ENCODE measurements at places on chromosomes 4 and X. TPM values are rescaled to one million over a fixed set of nuclear protein-coding genes. Genes with fewer than 3 reads are reported as not detected.

DNA sequence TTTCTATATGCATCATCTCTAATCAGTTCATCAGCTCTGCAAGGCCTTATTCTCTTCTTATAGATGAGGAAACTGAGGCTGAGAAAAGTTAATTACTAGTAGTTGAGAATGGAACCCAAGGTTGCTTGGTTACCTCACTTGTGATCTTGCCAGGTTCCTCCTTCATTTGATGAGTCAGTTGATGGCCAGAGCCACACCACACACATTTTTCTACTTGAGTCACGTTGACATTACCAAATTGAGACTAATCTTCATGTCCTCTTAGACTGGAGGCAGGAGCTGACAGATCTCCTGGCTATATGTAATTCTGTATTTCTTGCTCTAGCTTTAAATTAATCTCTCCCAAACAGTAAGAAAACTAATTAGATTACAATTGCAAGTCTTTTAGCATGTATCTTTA is 428.4 kb downstream of the AFF2 start:
- no peak overlapping the region for H3K4me3 ChIP-seq
- H3K27ac ChIP-seq: no peak overlapping the region
- no peaks in the 10 kb centered on the region for H3K27me3 ChIP-seq
- H3K36me3 ChIP-seq: no peaks in the 10 kb centered on the region
- no peaks in the 10 kb centered on the region for H3K4me1 ChIP-seq

- DNase-seq: no peak
- H3K27ac ChIP-seq: no peak overlapping the region
- no peak overlapping the region for H3K4me3 ChIP-seq
- H3K27me3 ChIP-seq: no peaks in the 10 kb centered on the region
- no peaks in the 10 kb centered on the region for H3K36me3 ChIP-seq
- H3K4me1 ChIP-seq: no peaks in the 10 kb centered on the region
Measured at GRCh38 chr4:23058165-23058776, 365.5 kb downstream of the GBA3 start.

DNA sequence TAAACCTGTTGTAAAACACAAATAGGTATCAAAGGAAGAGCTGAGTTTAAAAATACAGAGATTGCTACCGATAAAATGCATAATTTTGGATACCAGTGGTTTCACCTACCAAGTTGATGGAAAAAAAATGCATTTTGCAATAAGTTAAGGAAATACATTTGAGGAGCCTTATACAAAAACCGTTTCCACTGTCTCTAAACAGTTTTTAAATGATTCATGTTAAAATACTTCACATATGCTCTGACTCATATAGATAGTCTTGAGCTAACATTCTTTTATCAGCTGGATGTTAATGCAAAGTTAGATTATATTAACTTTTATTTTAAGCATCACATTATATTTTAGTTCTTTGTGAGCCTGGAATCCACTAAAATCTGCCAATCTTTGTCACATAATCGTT is 50.6 kb upstream of the ANKRD17 start:
- peak overlapping the region; percentile 71 for H3K27ac ChIP-seq
- no peak for DNase-seq
- no peak overlapping the region for H3K4me3 ChIP-seq
- H3K4me1 ChIP-seq: peaks cover 27% of the 10 kb centered on the region

DNA sequence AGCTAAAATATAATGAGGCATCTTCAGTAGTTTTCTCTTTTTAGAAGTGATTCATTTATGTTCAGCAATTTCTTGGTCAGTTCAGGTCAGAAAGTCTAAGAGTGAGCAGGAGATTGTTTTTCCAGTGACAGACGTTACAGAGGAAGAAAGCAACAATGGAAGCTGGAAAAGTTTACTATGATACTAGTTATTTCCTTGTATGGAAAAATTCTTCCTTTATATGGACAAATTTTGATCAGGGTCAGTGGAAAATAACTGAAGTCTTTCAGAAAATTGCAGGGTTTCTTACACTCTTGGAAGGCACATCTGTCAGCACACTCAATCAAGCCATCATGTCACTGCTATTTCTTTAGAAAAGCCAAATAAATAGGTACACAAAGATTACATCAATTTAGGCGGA is 1120.7 kb downstream of the FAT4 start:
- no peak for DNase-seq
- no peaks in the 10 kb centered on the region for H3K36me3 ChIP-seq

DNA sequence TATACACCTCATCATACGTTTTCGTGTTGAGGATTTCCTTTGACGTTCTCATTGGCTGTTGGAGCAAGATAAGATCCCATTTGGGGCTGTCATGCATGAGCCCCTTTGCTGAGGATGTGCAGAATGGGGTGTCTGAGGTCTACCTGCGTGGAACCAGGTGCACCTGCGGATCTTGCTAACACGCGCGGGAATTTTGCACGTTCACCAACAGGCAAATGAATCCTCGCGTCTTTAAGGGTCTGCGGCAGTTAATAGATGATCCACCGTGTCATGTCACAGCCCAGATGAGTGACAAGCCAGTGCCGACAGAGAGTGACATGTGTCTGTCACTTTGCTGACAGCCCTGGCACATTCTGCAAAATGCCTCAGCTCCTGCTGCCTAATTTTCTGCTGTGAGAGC is 56.3 kb upstream of the SHOX start:
- no peak for DNase-seq
- no peaks in the 10 kb centered on the region for H3K36me3 ChIP-seq
- H3K4me1 ChIP-seq: no peaks in the 10 kb centered on the region
- H3K27me3 ChIP-seq: peaks cover 6% of the 10 kb centered on the region
- H3K4me3 ChIP-seq: no peak overlapping the region

DNA sequence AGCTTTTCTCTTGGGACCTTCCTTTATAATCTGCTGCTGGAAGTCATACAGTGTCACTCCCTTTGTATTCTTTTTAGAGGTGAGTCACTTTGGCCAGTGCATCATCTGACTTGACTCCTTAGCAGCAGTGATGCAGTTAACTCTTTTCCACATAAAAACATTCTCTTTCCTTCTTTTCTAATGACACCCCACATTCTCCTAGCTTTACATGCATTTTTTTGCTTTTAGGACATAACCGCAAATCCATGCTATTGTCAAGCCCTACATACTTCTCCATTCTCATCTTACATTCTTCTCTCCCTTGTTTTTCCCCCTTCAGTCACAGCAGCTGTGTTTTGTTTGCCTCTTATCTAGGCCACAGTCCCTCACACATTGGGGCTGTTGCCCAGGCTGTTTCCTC is 55.1 kb downstream of the ZNF330 start:
- H3K27me3 ChIP-seq: peaks cover 11% of the 10 kb centered on the region
- H3K4me3 ChIP-seq: no peak overlapping the region
- DNase-seq: no peak
- no peak overlapping the region for H3K27ac ChIP-seq
- H3K36me3 ChIP-seq: no peaks in the 10 kb centered on the region
- H3K4me1 ChIP-seq: no peaks in the 10 kb centered on the region

SSX1 gene
- total RNA-seq: not detected

DNA sequence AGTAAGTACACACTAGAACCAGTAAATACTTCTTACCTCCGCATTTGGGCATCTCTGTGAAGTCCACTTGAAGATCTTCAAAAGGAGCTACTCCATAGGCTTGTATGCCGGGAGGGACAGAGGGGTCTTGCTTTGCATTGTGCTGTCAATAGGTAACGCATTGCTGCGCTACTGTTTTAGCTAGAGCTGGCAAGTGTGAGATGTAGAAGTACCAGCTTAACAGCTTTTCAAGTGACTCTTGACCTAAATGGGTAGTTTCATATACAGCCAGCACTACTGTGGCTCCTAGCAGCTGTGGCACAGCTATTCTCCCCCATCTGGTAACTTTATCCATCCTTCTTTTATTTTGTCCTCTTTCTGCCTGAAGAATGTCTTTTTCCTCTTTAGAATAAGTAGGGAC is 205.3 kb upstream of the KLF8 start:
- no peak for DNase-seq
- H3K27ac ChIP-seq: no peak overlapping the region
- no peaks in the 10 kb centered on the region for H3K27me3 ChIP-seq
- no peaks in the 10 kb centered on the region for H3K4me1 ChIP-seq
- no peaks in the 10 kb centered on the region for H3K36me3 ChIP-seq

- H3K4me1 ChIP-seq: peaks cover 5% of the 10 kb centered on the region
- no peak for DNase-seq
- no peaks in the 10 kb centered on the region for H3K36me3 ChIP-seq
- no peak overlapping the region for H3K27ac ChIP-seq
- no peak overlapping the region for H3K4me3 ChIP-seq
- H3K27me3 ChIP-seq: no peaks in the 10 kb centered on the region
Measured at GRCh38 chrX:102892103-102892502, 45.0 kb upstream of the RAB40AL start.

DNA sequence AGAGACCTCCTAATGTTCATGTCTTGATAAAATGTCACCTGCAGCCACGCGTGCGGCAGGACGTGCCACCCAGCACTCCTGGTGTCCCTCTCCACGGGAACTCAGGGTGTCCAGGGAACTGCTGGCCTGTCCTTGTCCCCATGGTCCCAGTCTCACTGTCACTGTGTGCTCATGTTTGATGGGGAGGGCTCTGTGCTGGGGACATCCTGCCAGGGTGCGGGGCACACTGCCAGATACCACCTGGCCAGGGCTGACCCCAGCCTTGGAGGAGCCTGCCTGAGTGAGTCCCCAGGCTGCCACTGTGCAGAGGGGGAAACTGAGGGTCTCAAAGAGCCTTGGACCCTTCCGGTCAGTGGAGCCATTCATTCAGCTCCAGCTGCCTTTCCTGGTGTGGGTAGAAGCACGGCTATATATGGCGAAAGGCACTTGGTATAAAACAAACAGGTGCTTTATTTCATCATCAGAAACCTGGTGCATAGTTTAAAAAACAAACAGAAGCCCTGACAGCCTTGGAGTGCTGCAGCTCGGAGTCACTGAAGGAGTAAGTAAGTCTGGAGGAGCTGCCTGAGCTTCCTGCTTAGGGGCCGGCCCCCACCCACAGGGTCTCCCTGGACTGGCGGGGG is 33.0 kb downstream of the NOP14 start:
- H3K27me3 ChIP-seq: no peaks in the 10 kb centered on the region
- H3K4me1 ChIP-seq: peaks cover 16% of the 10 kb centered on the region
- peak overlapping the region; percentile 41 for H3K27ac ChIP-seq
- DNase-seq: peak; percentile 49
- H3K4me3 ChIP-seq: no peak overlapping the region

- DNase-seq: no peak
- no peaks in the 10 kb centered on the region for H3K36me3 ChIP-seq
- H3K27me3 ChIP-seq: peaks cover 2% of the 10 kb centered on the region
Measured at GRCh38 chrX:23387550-23388184, 53.0 kb downstream of the PTCHD1 start.

NR3C2 gene
- 0.20 TPM for total RNA-seq

FAM199X gene
- 14.6 TPM for total RNA-seq

DNA sequence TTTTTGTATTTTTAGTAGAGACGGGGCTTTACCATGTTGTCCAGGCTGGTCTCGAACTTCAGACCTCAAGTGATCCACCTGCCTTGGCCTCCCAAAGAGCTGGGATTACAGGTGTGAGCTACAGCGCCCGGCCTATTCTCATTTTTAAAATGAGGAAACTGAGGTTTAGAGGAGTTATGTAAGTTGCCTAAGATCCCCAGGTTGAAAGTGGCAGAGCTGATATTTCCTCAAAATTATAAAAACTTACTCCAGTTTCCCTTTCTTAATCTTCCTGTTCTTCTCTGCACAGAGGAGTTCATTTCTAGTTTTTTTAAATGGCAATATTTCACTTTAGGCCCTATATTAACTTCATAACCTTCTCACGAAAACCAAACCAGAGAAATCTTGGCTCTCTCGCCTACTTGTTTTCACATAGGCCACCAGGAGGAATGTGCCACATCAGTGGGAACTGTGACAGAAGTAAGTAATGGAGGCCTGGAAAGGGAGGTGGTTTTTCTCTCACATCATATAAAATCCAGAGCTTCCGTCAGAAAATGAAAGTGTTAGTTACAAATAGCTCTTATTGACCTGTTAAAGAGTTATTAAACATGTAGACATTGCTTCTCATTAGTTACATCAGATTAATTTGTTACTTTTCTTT is 16.1 kb upstream of the RS1 start:
- no peaks in the 10 kb centered on the region for H3K27me3 ChIP-seq
- peaks cover 12% of the 10 kb centered on the region for H3K4me1 ChIP-seq
- no peak overlapping the region for H3K27ac ChIP-seq
- no peak overlapping the region for H3K4me3 ChIP-seq
- no peak for DNase-seq
- H3K36me3 ChIP-seq: no peaks in the 10 kb centered on the region

DNA sequence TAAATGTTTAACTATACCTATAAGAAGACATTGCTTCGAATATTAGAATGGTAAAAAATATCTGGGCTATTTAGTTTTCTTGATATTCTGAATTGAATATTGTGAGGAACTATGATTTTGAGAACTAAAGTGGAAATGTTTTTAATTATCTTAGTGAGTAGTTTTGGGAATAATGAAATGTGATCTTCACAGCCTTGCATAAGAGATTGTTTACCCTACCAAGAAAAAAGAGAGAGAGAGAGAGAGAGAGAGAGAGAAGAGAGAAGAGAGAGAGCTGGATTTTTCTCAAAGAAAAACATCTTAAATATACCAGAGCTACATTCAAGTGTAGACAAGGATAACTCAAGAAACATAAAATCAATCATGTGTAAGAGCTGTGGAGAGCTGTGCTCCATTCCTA is 148.7 kb upstream of the MAD2L1 start:
- H3K27me3 ChIP-seq: peaks cover 2% of the 10 kb centered on the region
- no peaks in the 10 kb centered on the region for H3K4me1 ChIP-seq
- DNase-seq: no peak
- no peak overlapping the region for H3K4me3 ChIP-seq
- no peak overlapping the region for H3K27ac ChIP-seq
- H3K36me3 ChIP-seq: peaks cover 2% of the 10 kb centered on the region

DNA sequence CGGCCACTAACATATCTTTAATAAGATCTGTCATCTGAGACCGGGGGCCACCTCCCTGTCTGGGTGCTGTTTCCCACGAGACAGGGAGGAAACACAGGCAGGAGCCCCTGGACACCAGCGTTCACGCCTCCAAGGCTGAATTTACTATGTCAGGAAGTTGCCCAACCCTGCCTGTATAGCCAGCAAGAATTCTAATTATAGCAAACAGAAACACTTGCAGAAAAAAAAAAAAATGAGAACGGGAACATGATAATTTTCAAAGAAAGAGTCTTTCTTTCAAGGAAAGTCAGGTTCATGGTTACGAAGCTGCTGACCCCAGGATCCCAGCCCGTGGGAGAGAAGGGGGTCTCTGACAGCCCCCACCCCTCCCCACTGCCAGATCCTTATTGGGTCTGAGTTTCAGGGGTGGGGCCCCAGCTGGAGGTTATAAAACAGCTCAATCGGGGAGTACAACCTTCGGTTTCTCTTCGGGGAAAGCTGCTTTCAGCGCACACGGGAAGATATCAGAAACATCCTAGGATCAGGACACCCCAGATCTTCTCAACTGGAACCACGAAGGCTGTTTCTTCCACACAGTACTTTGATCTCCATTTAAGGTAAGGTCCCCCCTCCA is at the start of gene IL3RA:
IL3RA (plus strand) TSS at position 455 of the 613 bp plus-strand sequence. CDS start 4,981 bp downstream, outside the sequence.
- peak within 1 kb of the TSS; percentile 68 for H3K4me3 ChIP-seq
- H3K4me1 ChIP-seq: peaks cover 11% of the 10 kb centered on the region
- DNase-seq: no peak
- peak within 1 kb of the TSS; percentile 69 for H3K27ac ChIP-seq
- no peaks in the 10 kb centered on the region for H3K36me3 ChIP-seq

GRCh38 chr4:11182586-11183355 is 245.9 kb downstream of the HS3ST1 start:
- H3K36me3 ChIP-seq: no peaks in the 10 kb centered on the region
- no peaks in the 10 kb centered on the region for H3K4me1 ChIP-seq
- H3K4me3 ChIP-seq: no peak overlapping the region

RHOH gene
- not detected for total RNA-seq

All from chondrocyte (in vitro differentiated cells).